ENCODE measurements at places on chromosomes 13 and 19.

GRCh38 chr19:54345938-54346386, 7.0 kb upstream of the LILRA4 start:
- no peak for DNase-seq

- DNase-seq: no peak
Observed at GRCh38 chr19:15381429-15381828, 1.8 kb upstream of the AKAP8 start.

DNA sequence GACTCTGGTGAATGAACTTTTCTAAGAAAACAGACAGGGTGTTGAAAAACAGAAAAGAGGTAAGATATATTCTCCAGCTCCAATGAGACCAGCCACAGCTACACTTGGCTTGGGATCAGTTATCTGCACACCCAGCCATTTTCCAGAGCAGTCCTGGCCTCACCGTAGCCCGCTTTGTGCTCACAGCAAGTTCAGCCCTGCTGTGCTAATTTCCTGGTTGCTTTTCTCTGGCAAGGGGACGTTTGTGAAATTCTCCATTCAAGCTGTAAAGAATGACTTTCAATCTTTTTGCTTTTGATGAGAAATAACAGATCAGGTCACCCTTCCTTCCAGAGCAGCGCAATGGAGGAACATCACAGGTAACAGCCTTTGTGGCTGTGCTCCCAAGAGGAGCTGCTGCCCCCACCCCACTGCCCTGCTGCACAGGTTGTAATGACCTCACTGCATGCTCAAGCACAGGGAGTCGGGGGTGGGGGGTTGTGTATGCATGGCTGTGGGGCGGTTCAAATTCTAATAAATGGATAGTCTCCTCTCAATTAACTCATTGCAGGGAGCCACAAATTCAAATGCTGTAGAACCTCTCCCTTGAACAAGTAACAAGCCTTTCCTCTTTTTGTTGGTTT, 516.6 kb upstream of the NBEA start:
- DNase-seq: no peak

- no peak for DNase-seq
Observed at GRCh38 chr13:102191951-102192502, 209.8 kb downstream of the FGF14 start.

DNA sequence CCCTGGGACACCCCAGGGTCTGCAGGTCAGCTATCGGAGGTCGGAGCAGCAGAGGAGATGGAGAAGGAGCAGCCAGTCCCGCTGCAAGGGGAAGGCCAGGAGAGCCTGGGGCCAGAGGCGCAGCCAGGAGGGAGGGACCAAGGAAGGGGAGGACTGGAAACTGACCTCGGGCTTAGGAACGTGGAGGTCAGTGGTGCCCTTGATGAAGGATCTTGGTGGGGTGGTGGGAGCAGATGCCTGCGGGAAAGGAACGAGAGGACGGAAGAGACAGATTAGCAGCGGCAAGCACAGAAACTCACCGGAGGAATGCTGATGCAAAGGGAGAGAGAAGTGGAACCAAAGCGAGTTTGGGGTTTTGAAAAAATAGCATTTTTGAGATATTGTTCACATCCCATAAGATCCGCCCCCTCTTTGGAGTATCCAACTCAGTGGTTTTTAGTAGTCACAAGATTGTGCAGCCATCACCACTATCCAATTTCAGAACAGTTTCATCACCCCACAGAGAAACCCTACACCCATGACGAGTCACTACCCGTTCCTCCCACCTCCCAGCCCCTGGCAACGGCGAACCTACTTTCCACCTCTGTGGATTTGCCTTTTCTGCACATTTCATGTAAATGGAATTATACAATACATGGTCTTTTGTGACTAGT, 22.1 kb downstream of the PLEKHF1 start:
- no peak for DNase-seq

All from stimulated activated CD4-positive, alpha-beta T cell treated with anti-CD3 and anti-CD28 coated beads, Interleukin-2, amount 100 ng/mL, for 48 hours (primary cell).